ENCODE measurements at places on chromosomes 11 and 22.

DNA sequence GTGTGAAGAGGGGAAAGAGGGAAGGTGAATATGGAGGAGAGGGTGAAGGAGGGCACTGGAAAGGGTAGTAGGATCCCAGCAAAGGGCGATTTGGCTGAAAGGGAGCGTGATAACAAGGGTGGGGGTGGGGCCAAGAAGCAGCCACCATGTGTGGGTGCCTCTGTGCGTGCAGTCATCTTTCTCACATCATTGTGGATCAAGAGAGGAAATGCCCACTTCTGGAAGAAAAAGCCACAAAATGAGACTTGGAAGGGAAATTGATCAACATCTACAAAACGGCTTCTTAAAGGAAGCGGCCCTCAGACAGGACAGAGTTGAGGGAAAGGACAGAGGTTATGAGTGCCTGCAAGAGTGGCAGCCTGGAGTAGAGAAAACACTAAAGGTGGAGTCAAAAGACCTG lies 1.2 kb upstream of the CXCR5 start:
- no peak for DNase-seq

GRCh38 chr11:1389103-1389931 lies 417 bp upstream of the BRSK2 start:
- DNase-seq = peak; percentile 95

DNA sequence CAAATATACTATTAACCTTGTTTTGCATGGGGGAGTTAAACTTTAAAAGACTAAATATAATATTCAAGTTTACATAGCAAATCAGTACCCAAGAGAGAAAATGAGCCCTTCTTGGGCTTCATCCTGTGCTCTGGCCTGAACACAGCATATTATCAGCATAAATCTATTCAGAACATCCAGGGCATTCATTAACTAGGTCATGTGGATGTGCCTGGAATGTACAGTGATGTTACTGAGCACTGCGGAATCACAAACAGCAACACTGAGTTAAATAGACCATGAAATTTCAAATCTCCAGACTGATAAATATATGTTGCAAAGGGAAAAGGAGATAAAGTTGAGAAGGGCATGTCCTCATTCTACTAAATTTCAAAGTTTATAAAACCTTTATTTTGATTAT lies 426.4 kb downstream of the AASDHPPT start:
- DNase-seq = no peak

GRCh38 chr11:19713196-19714021 lies 772 bp downstream of the NAV2 start:
- peak; percentile 23 for DNase-seq

DNA sequence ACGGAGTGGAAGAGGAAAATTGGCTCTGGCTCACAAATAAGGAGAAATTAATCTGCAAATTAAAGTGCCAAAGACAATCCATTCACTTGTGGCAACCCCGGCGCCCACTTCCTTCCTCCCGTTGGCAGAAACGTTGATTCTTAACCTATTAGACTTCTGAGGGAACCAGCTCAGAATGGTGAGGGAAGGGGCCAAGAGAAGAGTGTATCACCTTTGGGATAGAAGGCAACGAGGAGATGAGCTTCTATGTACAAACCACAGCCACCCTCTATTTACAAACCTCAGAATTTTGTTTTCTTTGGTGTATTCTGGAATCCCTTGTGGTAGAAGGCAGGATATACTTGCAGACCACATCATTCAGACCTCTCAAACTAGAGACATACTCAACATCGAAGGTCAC lies 1.1 kb downstream of the MB start:
- no peak for DNase-seq

DNA sequence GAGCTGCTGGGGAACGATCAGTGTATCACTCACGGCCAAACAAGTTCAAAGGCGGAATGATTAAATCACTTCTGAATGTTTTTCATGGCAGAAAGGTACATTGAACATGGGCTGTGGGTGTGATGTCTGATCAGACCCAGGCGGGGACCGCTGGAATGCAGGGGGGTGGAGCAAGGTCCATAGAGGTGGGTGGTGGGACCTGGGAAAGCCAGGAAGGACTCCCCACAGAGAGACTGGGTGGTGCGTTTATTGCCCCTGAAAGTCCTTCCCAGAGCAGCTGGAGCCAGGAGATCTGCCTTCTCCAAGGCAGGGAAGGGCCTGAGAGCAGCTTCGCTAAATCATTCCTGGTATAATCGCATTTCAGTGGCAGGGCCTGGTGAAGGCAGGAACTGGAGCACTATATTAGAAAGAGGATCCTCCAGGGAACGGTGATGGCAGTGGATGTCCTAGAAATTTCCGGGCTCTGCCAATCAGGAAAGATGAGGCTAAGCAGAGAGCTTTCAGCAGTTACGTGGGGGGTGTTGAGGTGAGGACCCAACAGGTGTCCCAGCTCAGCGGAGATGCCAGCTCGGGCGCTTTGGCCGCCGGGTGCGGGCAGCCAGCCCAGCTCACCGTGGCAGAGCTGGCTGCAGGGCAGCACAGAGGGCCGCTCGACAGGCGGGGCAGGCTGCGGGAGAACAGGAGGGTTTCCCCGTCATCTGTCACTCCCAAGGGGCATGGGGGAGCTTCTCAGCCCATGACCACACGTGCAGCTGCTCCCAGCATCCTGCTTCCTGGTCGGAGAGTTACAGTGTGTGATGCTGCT lies 271.7 kb downstream of the CTTN start:
- DNase-seq = no peak

GRCh38 chr11:2794968-2795322 lies 90.6 kb downstream of the CDKN1C start:
- DNase-seq = no peak

GRCh38 chr11:12111549-12112520 lies 1.4 kb downstream of the MICAL2 start:
- no peak for DNase-seq

All from GM12891 (cell line).